ENCODE measurements at places on chromosomes 11 and 22. TPM values are rescaled to one million over a fixed set of nuclear protein-coding genes. Genes with fewer than 3 reads are reported as not detected.

The ARL2 gene
- total RNA-seq = 155 TPM

- H3K4me3 ChIP-seq = no peak overlapping the region
- no peaks in the 10 kb centered on the region for H3K4me1 ChIP-seq
- H3K27ac ChIP-seq = no peak overlapping the region
- peaks cover 10% of the 10 kb centered on the region for H3K27me3 ChIP-seq
- H3K36me3 ChIP-seq = no peaks in the 10 kb centered on the region
These were observed 9.9 kb downstream of the TTLL8 start for GRCh38 chr22:50048061-50048765.

The TCN1 gene
- not detected for total RNA-seq

- H3K4me1 ChIP-seq = peaks cover 53% of the 10 kb centered on the region
- H3K4me3 ChIP-seq = no peak overlapping the region
- DNase-seq = peak; percentile 93
- H3K36me3 ChIP-seq = peaks cover 29% of the 10 kb centered on the region
- peak overlapping the region; percentile 78 for H3K27ac ChIP-seq
These were observed 11.7 kb downstream of the OSBPL5 start for GRCh38 chr11:3153291-3153861.

GRCh38 chr11:5596607-5597201 is at the start of gene TRIM6:
Gene TRIM6 (plus strand): TSS chr11:5596637. CDS start chr11:5596898, 261 bp downstream.
- DNase-seq = peak; percentile 69
- peak within 1 kb of the TSS; percentile 52 for H3K4me3 ChIP-seq
- H3K36me3 ChIP-seq = no peaks in the 10 kb centered on the region
- no peaks in the 10 kb centered on the region for H3K27me3 ChIP-seq
- peak within 1 kb of the TSS; percentile 67 for H3K27ac ChIP-seq

DNA sequence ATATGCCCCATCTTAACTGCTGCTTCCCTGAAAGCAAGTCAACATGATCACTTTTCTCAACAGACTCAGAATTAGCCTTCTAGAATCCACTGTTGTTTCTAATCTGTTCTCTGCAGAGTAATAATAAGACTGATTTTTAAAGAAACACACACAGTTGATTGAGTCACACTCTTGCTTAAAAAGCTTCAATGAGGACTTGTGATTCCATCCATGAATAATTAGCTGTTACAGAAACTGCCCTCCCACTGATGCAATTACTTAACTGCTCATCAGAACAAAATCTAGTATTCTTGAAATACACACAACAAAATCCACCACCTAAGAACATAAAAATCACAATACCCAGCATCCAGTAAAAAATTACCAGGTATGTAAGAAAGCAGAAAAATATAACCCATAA is 100.5 kb upstream of the TIMP3 start:
- H3K4me3 ChIP-seq = no peak overlapping the region
- H3K27ac ChIP-seq = no peak overlapping the region
- no peaks in the 10 kb centered on the region for H3K27me3 ChIP-seq
- peaks cover 18% of the 10 kb centered on the region for H3K4me1 ChIP-seq
- DNase-seq = no peak
- H3K36me3 ChIP-seq = no peaks in the 10 kb centered on the region

Data from SJSA1 (cell line).